ENCODE measurements at places on chromosomes 7 and 10. TPM values are rescaled to one million over a fixed set of nuclear protein-coding genes. Genes with fewer than 3 reads are reported as not detected.

Gene LLCFC1
- total RNA-seq, result not detected

Gene PTPN20
- 0.14 TPM for total RNA-seq

Gene FAM24B
- 2.6 TPM for total RNA-seq

Gene XRCC2
- total RNA-seq, result 0.43 TPM

Gene UCMA
- total RNA-seq, result not detected

Gene TRA2A
- 25.8 TPM for total RNA-seq

Gene ZNF117
- 3.4 TPM for total RNA-seq

Gene AKR1C2
- 13.5 TPM for total RNA-seq

All from smooth muscle cell of bladder (primary cell).